NCI-H1436 (cell line): ENCODE measurements at places on chromosomes 5 and 9.

GRCh38 chr5:106730912-106731311, 939.8 kb downstream of the EFNA5 start:
- DNase-seq, result no peak

GRCh38 chr5:125481506-125482465, 735.3 kb upstream of the ZNF608 start:
- DNase-seq, result peak; percentile 50

GRCh38 chr9:108290839-108291585, 564.8 kb downstream of the ACTL7B start:
- DNase-seq, result no peak

DNA sequence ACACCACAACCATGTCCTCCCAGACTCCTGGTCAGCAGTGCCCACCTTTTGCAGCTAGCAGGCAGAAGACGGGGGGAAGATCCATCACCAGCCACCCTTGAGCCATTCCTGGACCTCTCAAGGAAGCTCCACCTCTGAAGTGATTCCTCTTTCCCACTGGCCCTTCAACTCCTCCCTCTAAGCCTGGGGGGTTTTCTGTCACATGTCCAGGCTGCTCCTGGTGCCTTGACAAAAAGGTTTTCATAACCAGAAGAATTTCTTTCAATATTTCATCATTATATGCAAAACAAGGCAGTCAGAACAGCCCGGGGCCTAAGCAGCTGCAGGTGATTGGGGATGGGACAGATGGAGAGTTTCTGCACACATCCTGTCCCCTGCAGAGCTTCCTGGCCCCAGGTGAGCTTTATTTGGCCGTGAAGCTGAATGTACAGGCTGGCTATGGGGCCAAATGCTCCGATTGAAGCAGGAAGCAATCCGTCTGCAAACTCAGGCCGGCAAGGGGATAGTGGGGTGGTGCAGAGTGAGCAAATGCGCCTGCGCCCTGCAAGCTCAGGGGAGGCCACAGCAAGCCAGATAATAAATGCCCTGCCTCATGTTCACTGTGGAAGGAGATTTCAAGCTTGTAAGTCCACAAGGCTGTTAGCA, 173.5 kb downstream of the C5orf15 start:
- DNase-seq, result no peak

DNA sequence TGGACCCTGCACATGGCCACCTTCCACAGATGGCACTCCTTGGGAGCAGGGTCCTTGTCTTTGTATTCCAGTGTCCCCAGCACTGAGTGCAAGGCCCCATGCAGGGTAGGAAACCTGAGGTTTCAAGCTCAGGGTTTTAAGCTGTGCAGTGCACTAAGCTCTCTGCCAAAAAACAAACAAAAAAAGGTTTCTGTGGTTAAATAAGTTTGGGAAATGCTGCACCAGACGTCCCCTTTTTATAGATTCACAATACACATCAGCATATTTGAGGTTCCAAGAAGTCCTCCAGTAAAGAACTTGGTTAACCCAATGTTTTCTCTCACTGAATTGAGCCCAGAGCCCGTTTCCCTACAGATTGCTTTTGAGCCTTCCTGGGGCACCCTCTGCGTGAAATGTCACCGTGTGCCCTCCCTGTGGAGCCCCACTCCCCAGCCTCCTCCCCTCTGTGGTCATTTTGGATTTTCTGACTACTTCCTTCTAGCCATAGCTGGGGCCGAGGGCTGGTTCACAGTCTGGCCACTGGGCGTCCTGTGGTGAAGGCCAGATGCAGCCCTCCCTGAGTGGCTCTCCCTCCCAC, 17.1 kb downstream of the DELE1 start:
- no peak for DNase-seq

DNA sequence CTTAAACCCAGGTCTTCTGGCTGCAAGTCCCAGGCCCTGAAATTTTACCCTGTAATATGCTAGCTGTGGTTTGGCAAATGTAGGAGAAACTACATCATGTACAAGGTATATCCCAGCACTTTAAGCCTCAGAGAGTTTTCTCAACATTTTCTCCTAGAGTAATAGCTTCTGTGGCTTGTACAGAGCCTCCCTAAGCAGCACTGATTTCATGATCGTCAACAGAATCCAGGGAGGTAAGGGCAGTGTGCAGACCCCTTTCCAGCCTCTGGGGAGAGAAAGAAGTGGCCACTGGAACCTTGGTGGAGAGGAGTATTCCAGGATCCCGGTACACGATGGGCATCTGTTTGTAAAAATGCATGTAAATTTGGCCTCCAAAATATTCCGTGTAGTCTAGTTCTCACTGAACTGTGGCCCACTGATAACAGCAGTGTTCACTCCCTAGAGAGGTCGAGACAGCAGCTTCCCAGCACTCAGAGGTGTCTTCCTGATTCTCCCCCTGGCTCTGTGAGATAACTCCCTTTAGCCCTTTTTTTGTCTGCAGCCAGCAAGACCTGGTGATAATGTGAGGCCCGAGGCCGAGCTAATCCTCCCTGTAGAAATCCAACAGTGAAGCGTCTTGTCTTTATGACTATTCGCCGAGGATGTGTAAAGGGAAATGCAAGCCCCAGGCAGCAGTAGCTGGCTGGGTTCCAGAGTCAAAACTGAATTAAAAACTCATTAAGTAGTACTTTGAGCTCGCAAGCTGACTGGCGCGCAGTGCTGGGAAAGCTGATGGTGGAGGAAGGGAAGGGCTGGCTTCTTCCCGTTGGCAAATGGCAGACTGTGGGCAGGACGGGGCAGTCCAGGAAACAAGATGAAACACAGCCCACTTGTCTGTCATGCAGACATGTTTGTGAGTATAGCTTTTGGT, 59.0 kb downstream of the MAP1B start:
- DNase-seq, result peak; percentile 61

- DNase-seq, result no peak
Measured at GRCh38 chr9:127516835-127517607, 65.7 kb downstream of the LRSAM1 start.

GRCh38 chr5:72519111-72519510, 11.9 kb upstream of the ZNF366 start:
- no peak for DNase-seq

DNA sequence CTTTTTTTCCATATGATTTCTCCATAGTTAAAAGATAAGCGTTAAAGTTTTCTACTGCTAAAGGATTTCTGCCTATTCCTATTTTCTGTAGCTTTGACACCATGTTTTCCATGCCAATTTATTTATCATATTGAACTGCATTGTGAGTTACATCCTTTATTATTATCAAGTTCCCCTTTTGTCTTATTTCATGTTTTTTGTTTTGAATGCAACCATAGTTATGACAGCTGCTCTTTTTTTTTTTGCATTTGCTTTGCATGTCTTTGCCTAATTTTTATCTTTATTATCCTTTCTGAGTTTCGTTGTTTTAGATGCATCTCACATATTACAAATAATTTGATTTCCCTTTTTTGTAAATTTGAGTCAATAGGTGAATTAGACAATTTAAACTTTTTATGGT, 161.5 kb downstream of the DEPDC1B start:
- no peak for DNase-seq
